Small intestine (tissue), 16 donors: ENCODE measurements at places on chromosomes 12 and 14.

DNA sequence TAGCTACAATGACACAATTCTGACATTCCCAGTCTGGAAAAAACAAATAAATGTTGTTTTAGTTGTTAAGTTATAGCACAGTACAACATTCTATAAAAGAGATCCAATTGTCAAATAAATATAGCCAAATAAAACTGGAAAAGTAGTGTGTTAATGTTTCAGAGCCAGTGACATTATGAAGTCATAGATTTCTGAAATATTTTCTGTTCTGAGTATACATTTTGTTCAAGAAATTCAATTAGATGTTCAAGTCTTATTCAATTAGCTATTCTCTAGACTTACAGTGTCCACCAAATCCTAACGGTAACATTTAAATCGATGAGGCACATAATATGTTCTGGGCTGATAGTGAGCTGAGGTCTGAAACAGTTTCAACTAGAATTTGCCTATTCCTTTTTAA is 196.1 kb upstream of the ABCD2 start:
- no peak for DNase-seq

DNA sequence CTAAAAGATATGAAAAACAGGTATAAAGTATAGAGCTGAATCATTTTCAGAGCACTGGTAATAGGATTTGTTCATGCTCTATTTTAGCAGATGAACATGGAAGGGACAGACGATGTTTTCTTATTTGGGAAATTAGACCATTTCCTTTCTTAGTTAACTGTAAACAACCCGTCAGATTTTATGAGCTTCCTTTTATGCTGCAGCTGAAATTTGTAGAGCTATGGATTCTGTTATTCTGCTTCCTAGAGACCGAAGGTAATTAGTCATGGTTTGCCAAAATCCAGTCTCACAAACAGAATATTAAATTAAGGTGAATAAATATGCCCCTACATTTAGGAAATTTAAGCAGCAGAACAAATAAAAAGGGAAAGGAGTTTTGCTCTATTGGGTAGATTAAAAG is 180.2 kb upstream of the SYT1 start:
- no peak for DNase-seq

GRCh38 chr12:112005419-112006395 is 7.3 kb downstream of the TMEM116 start:
- DNase-seq, result peak; percentile 76

DNA sequence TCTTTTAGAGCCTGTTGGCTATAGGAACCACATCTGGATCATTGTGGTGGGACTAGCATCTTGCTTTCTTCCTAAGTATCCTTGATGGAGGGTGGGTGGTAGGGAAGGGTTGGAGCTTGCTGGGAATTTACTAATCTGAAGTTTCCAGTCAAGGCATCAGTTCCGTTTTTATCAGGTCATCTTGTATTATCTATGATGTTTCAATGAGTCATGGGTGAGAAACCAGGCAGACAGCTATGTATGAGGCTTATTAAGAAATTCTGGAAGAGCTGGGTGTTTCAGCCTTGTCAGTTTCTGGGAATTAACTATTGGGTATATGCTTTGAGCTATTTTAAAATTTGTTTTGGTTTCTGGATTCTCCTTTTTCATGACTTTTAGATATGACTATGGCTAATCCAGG is 11.3 kb downstream of the TSFM start:
- no peak for DNase-seq

DNA sequence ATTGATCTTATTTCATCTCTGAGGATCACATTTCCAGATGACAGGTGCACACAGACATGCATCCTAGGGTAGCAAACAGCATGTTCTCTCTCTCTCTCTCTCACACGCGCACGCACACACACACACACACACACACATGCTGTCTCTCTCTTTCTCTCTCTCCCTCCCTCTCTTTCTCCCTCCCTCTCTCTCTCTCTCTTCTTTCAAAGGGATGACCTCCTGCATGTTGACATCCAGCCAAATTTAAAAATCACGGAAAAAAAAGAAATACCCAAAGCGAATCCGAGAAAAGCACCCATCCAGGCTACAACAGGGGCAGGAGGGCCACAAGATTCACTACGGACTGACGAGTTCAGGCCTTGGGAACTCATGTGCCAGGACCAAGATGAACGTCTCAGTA is 2.3 kb downstream of the KSR2 start:
- no peak for DNase-seq

- DNase-seq, result no peak
Measured at GRCh38 chr12:7136676-7137075, 6.5 kb downstream of the CLSTN3 start.

GRCh38 chr14:75495399-75495798 is 26.9 kb upstream of the BATF start:
- no peak for DNase-seq

- no peak for DNase-seq
Measured at GRCh38 chr12:60926256-60926655, 1330.4 kb downstream of the SLC16A7 start.

- DNase-seq, result peak; percentile 76
Measured at GRCh38 chr12:95633049-95633731, 81.9 kb upstream of the USP44 start.

DNA sequence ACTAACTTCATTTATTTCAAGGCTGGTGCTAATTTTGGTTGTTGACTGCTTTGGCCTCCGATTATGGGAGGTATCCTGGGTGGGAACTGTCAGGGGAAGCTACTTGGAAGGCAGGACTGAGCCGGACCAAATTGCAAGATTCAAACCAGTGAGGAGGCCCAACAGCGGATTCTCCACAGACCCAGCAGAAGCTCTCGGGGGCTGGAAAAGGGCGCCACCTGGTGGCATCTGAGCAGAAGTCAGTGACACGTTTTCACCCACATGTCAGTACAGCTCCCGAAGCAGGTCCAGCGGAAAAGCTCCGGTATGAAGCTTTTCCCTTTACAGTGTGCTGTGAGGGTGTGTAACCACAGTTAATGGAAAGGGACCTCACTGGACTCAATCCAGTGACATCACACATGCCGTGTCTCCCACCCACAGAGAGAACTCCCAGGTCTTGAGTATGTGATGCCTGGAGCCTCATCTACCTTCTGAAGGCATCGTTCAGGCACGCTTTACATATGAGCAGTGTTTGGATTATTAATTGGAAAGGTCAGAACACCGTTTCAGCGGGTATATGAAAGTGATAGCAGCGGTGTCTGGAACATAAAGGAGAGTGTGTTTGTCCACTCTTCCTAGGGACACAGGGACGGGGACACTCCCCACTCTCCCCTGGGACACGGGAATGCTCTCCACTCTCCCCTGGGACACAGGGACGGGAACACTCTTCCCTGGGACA is 3.6 kb upstream of the P2RX2 start:
- DNase-seq, result peak; percentile 83

DNA sequence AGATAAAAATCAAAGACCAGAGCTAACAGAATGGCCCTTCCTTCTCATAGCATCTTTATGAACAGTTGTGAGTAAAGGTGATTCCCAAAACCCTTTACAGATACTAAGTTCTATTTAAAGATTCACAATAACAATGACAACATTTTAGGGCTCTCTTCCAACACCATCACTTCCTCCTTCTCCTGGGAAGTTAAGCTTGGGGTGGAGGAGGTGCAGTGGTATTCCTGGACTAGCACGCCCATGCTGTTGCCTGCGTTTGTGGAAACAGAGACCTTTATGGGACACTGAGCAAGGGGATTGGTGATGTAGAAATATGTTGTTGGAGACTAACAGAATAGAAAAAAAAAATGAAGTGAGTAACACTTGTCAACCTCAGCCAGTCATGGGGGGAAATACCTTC is 22.5 kb downstream of the SYNE2 start:
- no peak for DNase-seq
